ENCODE measurements at places on chromosomes 1 and 21.
A peak's percentile ranks its signal among the peaks of the same experiment; 100 is the strongest.

DNA sequence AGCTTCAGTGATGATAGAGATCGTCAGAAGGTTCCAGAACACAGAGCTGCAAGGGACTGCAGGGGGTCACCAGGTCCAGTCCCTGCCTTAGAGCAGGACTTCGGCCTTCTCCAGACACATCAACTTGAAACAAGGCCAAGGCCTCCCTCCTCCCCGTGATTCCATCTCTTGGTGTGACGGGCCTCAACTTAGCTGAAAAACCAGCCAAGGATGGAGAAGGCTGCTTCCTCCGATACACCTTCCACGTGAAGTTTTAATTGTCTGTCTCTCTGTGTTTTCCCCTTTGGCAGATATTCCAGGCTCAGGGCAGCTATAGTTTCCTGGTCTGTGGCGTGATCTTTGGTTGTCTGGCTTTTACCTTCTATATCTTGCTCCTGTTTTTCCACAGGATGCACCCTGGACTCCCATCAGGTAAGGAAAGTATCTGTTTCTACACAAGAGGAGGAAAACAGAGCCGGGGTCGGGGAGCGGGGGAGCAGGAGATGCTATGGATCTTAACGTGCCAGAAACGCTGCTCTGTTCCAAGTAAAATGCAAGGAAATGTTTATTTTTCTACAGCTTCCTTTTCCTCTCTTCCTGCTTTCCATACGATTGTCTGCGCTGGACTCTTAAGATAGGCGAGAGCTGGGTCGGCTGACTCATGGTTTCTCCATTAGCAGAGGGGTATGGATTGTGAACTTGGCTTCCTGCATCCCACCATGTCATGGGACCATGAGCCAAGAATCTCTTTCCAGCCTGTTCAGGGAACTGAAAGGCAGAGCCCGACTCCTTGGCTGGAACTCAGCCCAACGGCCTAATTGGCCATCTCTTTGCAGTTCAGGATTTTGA is 32.8 kb downstream of the ELK4 start:
- peak; percentile 42 for DNase-seq

GRCh38 chr1:30379684-30380624 is 343.4 kb downstream of the MATN1 start:
- DNase-seq, result peak; percentile 70

DNA sequence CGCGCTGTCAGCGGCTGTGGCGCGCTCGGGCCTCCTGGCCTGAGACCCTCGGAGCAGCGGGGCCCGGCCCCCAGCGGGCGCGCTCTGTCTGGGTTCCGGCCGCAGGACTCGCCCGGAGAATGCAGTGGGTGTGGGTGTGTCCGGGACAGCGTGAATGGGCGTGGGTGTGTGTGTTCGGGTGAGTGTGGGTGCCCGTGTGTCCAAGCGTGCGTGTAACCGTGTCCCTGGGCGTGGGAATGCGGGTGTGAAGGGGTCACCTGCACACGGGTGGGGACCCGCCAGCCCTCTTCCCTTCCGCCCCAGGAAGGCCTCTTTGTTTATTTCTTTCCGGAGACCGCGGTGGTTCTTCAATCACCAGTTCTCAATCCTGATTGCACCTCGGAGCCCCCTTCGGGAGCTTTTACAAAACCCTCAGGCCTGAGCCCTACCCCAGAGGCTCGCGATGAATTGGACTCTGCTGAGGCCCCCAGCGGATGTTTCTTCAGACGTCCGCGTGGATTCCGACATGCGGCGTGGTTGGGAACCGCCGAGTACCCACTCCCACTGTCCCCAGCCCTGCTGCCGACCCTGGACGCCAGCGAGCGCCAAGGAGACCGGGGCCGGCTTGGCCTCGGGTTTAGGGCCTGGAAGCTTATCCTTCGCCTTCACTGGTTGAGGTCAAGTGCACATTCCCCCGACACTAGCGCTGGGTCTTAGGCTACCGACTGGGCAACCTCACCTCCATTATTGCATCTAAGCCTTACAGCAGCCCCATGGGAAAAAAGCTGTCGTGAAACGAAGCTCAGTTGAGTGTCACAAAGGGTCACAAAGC is 19.3 kb downstream of the SERTAD4 start:
- DNase-seq, result peak; percentile 74

DNA sequence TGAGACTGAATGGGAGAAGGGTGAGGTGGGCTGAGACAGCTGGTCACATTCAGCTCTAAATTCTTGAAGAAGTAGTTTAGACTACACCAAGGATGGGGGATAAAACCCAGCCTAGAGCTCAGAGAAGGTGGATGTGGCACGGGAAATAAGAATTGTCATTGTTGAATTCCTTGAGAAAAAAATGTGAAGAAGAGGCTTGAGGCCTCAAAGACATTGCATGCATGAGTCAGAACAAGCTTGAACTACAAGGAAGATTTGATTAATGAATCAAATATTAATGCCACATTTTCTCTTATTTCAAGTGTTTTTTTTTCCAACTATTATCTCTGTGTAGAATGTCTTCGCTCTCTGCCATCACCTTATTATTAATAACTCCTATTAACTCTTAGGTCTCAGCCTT is 58.9 kb downstream of the MAP3K7CL start:
- no peak for DNase-seq

- no peak for DNase-seq
Measured at GRCh38 chr1:20365421-20366055, 74.9 kb downstream of the VWA5B1 start.

DNA sequence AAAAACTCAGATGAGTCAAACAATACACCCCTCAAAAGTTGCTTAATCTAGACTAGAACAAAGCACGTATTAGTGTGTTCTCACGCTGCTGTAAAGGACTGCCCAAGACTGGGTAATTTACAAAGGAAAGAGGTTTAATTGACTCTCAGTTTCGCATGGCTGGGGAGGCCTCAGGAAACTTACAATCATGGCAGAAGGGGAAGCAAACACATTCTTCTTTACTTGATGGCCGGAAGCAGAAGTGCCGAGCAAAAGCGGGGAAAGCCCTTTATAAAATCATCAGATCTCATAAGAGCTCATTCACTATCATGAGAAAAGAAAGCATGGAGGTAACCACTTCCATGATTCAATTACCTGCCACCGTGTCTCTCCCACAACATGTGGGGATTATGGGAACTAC is 10.1 kb downstream of the JAM2 start:
- no peak for DNase-seq

GRCh38 chr1:39969531-39970270 is 14.8 kb downstream of the MFSD2A start:
- no peak for DNase-seq

DNA sequence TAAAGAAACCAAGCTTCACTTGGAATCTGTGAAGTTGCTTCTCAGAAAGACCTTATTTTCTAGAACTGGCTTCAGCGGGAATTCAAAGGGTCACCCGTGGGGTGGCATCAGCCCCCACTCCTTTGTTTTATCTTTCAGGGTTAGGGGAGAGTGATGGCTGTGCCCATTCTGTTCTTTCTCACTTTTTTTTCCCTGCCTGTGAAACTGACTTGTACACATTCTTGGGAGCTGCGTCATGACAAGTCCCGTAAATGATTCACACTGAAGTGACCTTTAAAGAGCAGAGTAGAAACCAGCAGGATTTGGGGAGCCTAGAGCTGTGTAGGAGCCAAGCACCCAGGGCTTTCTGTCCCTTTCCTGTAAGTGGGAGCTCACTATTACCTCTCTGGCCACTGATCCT is 43.8 kb downstream of the SLC44A3 start:
- no peak for DNase-seq

GRCh38 chr21:35170818-35171217 is 121.7 kb upstream of the RUNX1 start:
- DNase-seq, result no peak

- DNase-seq, result no peak
Measured at GRCh38 chr1:188170411-188170810, 1341.7 kb downstream of the PLA2G4A start.

DNA sequence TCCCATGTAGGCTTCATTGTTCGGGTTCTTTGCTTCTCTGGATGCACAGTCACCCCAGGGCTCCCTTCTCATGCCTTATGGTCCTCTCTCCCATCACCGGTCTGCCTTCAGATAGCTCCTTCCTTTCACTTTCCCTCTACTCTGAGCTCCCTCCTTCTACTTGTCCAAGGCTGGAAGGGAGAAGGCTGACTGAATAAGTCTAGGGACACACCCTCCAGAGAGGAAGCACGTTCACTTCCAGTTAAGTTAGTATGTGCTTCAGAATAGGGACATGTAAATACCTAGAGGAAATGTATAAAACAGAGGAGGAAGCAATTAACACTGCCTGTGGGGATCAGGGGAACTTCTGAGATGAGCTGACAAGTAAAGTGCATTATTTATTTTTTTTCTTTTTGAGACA is 23.5 kb downstream of the CXADR start:
- DNase-seq, result no peak

- peak; percentile 81 for DNase-seq
Measured at GRCh38 chr1:12477936-12478611, 139.9 kb downstream of the DHRS3 start.

DNA sequence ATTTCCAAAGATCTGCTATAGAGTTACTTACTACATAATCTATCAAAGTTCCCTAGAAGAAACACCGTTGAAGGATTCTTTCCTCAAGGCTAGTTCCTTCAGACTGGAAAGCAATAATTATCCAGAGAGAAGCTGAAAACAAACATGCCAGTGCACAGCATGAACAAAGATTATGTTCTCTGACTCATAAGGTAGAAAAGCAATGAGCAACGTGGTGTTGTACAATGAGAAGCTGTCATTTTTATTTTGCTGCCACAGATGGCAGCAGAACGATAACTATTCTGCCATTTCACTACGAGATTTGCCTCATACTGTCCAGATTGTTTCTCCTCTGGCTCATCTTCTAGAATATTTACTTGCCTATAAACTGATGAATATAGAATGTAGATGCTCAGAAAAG is 10.7 kb downstream of the EXTL2 start:
- no peak for DNase-seq

DNA sequence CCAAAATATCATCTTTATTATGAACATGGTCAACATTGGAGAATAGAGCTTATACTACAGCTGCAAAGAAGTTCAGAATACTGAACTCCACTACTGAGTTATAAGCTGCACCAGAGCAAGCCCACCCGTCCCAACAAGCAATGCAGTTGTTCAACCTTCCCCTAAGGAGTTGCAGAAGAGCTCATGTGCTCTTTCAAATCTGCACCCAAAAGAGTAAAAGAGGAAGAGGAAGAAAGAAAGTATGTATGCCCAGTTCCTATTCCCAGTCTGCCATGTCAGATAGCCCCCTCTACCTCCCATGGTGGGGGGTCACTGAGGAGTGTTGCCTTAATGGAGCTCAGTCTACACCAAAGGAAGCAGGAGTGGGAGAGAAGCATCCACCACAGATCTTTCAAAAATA is 6.9 kb downstream of the C1orf162 start:
- DNase-seq, result no peak

DNA sequence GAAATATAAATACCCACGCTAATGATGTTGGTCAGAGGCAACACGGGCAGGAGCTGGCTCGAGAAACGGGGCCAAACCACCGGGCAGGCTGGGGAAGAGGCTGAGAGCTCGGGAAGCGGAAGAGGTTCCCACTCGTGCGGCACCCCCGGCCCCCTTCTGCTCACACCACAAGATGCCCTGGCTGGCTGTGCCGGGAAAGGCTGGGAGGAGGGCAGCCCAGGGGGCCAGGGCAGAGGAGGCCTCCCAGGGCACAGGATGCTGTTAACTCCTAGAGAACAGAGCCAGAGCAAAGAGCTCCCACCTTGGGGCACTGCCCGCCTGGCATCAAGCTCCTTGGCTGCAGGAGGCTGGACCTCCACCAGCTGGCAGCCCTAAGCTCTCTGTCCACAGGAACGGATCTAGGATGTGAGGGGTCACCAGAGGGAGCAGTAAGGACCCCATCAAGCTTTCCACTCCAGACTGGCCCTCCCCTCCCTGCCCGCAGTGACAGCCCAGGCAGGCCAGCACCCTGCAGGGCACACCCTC is 44.8 kb downstream of the CASZ1 start:
- no peak for DNase-seq

DNA sequence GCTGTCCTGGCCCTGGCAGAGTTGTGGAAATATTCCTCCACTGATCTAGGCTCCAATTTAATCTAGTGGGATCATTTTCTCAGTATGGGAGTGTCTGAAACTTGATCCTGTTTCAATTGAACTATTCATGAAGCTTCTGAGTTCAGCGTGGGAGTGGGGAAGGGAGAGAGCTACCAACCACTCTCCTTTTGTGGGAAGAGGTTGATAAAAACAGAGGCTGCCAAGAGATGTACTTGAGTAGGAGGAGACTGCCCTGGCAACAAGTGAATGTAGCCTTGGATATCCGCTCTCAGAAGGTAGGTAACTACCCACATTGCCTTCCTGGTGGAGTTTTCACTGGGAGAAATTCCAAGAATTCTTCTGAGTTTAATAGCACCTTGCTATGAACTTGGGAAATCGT is at the start of gene CTXND2:
CTXND2 (plus strand) TSS at position 119 of the 400 bp plus-strand sequence. CDS start 25,179 bp downstream, outside the sequence.
- DNase-seq, result no peak

GRCh38 chr21:32048353-32048752 is 175.5 kb downstream of the HUNK start:
- DNase-seq, result no peak

DNA sequence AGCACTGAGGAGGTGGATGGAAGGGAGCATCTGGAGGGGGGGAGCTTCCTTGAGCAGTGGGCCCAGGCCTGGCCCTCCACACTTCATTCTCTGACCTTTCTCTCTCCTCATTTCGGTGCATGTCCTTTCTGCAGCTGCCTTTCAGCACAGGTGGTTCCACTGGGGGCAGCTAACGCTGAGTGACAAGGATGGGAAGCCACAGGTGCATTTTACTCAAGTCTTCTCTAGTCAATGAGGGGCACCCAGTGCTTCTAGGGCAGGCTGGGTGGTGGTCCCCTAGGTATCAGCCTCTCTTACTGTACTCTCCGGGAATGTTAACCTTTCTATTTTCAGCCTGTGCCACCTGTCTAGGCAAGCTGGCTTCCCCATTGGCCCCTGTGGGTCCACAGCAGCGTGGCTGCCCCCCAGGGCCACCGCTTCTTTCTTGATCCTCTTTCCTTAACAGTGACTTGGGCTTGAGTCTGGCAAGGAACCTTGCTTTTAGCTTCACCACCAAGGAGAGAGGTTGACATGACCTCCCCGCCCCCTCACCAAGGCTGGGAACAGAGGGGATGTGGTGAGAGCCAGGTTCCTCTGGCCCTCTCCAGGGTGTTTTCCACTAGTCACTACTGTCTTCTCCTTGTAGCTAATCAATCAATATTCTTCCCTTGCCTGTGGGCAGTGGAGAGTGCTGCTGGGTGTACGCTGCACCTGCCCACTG is 43.2 kb downstream of the YARS1 start:
- DNase-seq, result peak; percentile 55

DNA sequence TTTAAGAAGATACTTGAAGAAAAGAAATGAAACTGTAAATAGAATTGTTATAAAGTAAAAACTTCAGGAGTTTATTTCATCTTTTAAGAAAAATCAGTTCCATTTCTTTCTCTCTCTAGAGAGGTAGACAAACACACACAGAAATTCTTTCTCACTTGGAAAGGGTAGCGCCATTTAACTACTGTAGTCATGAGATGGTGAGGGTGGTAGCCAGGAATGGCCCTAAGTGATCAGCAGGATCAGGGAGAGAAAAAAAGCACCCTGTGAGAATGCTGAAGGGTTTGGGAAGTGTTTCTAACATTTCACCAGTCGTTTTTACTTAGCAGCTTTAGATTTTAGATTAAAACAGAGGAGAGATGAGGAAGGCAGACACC is 205.7 kb upstream of the RUNX1 start:
- DNase-seq, result no peak

- DNase-seq, result no peak
Measured at GRCh38 chr1:68780919-68781318, 284.0 kb upstream of the DEPDC1 start.
